Activated CD4-positive, CD25-positive, alpha-beta regulatory T cell treated with anti-CD3 and anti-CD28 coated beads, Interleukin-2, amount 50 U/mL, for 24 hours (primary cell): ENCODE measurements at places on chromosomes 11 and 22.
A peak's percentile ranks its signal among the peaks of the same experiment; 100 is the strongest.

DNA sequence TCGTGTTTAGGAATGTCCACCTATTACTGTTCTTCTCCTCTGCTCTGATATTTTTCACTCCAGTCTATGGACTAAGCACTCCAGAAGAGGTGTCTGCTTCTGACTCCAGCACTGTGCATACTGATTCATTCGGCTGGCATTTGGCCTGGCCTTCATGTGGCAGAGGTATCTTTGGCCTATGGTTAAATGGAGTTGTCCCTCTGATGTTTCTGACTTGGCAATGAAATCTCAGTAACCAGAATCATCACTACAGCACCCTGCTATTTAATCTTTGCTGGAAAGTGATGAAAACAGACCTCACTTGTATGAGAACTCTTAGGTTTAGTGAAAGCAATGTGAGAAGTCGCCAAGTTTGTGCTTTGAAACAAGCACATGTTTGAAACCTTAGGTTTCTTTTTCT lies 155.2 kb downstream of the MAML2 start:
- ATAC-seq, result no peak

DNA sequence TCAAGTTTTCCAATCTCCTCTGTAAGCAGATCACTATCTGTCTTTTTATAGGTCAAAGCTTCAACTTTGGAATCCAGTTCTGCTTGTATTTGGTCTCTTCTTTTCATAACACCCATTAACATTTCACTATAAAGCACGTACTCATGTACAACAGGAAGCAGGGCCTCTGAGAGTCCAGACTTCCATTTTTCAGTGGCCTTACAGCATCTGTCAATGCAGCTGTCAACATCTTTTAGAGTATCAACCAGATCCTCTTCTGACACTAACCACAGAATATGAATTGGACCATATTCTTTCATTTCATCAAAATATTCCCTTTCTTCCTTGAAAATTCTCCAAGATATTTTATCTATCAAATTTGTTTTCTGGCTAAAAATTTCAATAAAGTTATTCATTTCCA lies 24.7 kb upstream of the SLN start:
- ATAC-seq, result no peak

DNA sequence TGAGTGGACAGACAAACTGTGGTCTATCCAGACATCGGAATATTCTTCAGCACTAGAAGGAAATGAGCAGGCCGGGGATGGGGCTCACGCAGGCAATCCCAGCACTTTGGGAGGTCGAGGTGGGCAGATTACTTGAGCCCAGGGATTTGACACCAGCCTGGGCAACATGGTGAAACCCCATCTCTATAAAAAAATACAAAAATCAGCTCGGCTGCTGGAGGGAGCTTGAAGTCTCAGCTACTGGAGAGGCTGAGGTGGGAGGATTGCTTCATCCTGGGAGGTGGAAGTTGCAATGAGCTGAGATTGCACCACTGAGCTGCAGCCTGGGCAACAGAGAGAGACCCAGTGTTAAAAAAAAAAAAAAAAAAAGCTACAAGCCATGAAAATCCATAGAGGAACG lies 8.0 kb upstream of the CTSD start:
- ATAC-seq, result no peak

DNA sequence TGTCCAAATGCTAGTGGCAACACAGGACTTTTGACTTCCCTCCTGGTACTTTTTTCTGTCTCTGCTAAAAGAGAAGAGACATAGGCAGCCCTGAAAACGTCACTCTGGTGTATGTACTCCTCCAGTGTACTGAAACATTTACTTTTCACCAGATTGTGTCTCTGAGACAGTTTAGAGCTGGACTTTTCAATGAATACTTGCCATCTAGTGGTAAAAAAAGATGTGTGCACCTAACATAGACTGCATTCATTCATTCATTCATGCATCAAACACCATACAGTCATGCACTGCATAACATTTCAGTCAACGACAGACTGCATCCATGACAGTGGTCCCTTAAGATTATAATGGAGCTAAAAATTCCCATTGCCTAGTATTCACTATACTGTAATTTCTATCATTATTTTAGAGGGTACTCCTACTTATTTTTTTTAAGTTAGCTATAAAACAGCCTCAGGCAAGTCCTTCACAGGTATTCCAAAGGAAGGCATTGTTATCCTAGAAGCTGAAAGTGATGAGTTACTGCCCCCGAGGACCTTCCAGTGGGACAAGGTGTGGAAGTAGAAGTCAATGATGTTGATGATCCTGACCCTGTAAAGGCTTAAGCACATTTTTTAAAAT lies 186.2 kb downstream of the SPON1 start:
- ATAC-seq, result no peak

DNA sequence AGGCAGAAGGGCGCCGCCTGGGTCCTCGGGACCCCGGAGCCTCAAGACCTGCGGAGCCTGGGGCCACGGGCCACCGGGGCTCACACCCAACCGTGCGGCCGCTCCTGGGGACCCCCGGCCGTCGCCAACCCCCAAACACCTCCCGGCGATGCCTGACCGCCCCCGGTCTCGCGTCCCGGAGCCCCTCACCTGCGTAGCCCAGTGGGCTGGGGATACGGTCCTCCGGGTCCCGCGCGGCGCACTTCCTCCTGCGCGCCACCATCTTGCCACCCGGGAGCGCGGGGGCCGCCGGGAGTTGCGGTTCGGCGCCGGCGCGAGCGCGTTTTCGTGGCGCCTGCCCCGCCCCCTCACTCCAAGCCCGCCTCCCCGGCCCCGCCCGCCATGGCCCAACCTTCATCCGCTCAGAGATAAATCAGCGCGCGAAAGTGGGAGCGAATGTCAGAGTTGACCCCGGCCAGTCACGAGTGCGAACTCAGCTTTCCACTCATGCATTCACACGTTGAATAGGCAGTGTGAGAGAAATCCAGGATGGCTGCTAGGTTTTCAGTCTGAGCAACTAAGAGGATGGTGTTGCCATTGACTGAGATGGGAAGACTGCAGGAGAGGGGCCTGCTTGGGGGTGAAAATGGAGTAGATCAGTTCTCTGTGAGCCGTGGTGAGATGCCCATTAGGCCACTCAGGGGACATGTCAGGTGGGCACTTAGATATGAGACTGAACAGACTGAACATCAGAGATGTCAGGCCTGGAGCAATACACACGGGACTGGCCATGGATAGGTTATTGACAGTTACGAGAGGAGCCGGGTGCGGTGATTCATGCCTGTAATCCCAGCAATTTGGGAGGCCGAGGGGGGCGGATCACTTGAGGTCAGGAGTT lies at the start of gene RRP7A:
Gene RRP7A, minus strand, starts transcription at position 272 of the 877 bp plus-strand sequence. Its CDS starts 10 bp downstream, at position 262.
- peak; percentile 89 for ATAC-seq

GRCh38 chr11:93543292-93543977 lies at the start of gene SMCO4:
SMCO4 (minus strand) TSS chr11:93543391; CDS start chr11:93479189, 64,202 bp downstream.
- peak; percentile 71 for ATAC-seq

GRCh38 chr11:68076371-68077042 lies 37.7 kb downstream of the TCIRG1 start:
- ATAC-seq, result no peak

DNA sequence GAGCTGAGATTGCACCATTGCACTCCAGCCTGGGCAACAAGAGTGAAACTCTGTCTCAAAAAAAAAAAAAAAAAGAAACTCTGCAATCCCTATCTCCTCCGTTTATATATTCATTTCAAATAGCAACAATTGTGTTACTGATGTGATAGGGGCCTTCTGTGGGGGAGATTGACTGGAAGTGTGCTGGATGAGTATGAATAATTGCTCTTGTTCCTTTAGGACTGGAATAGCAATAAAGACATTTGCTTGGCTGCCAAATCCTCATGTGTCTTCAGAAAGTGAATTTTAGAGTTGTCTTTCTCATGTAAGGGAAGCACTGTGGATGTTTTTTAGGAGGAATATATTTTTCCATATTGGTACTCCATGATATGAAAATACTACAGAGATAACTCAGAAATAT lies 21.1 kb upstream of the ME3 start:
- ATAC-seq, result no peak

DNA sequence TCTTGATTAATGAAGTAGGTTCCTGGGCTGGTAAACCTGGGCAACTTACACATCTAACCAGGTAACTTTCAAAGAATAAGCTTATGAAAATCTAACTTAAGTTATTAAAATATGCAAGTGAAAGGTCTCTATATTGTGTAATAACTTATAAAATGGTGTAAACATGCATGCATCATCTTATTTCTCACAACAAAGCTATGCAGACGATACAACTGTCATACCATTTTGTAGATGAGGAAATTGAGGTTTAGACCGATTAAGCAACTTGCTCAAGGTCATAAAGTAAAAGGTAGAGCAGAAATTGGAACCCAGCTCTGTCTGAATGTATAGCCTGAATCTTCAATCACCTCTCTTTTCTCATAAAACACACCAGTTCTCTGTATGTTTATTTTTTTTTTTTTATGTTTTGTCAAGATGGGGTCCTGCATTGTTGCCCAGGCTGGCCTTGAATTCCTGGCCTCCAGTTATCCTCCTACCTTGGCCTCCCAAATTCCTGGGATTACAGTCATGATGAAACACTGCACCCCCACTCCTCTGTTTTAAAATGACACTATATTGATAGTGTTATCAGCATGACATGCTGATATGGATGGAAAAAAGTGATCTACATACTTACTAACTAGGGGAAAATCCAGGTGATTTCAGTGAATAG lies 109.6 kb downstream of the SGSM3 start:
- ATAC-seq, result no peak

GRCh38 chr11:117579161-117579560 lies 217.9 kb downstream of the DSCAML1 start:
- ATAC-seq, result no peak

DNA sequence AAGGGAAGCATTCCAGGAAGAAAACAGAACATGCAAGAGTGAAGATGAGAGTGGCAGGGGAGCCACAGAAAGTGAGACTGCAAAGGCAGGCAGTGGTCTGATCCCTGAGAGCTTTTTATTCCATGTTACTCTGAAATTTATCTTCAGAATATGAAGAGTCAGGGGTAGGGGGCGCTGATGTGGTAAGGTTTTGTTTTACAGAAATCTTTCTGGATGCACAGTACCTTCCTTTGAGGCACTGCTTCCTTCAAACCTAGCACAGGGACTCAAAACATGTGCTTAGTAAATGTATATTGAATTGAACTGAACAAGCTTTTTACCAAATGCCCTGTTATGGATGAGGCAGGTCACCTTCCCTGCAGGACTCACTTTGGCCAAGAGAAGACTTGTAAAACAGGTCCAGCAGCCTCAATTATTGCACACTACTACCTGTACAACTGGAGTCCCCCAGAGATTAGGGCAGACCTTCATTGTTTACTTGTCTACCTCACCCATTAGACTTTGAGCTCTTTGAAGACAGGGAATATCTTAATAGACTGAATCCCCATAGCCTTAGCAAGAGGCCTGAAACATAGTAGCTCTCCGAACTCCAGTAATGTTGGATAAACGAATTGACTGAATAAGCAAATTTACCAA lies 2.2 kb downstream of the PAK1 start:
- no peak for ATAC-seq

DNA sequence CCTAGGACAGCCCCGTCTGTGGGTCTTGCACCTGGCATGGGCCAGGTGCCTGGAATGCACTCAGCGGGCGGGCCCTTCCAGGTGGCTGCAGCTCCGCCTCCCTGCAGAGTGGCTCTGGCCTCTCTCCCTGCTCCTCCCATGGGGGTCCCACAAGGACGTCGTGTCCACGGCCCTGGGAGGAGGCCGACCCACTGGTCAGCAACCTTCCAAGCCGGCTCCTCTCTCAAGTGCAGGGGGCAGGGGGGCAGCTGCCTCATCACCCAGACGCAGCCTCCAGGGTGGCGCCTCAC lies 41.9 kb downstream of the CERK start:
- no peak for ATAC-seq

- no peak for ATAC-seq
Observed at GRCh38 chr11:37786214-37786755, 1188.2 kb upstream of the RAG2 start.

DNA sequence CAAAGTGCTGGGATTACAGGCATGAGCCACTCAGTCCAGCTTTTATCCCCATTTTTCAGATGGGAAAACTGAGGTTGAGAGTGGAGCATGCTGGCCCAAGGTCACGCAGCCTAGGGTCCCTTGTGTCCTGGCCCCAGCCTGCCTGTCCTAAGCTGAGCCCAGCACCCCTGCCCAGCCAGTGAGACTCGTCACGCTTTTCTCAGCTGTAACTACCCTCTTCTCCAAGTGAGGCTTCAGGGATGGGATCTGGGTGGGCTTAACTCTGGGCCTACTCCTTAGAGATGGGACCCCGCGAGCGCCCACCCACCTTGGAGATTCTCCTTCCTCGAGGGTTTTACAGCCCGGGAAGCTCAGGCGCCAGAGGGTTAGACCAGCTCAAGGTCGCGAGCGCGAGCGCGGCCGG lies 390 bp upstream of the TMEM151A start:
- ATAC-seq, result no peak

- ATAC-seq, result no peak
Observed at GRCh38 chr11:119830400-119830799, 101.4 kb upstream of the NECTIN1 start.

DNA sequence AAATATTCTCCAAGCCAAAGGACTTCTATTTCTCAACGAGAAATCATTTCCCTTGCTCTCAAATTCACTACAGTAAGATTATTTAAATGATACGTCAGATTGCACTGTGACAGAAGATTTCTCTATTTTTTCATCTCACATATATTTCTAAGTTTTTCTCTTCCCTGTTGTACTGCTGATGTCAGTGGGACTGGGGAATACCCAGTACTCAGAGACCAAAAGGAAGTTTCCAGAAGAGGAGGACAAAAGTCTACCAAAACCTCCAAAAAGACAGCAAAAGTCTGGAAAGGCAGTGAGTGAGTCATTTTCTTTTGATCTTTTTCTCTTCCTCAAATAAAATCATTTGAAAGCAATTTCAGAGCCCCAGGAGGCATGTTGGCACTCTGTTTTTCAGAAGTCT lies 149.8 kb upstream of the PITPNB start:
- no peak for ATAC-seq

- peak; percentile 7 for ATAC-seq
Observed at GRCh38 chr22:18078329-18079041, 695 bp downstream of the PEX26 start.

GRCh38 chr22:33354928-33355327 lies 296.7 kb upstream of the SYN3 start:
- no peak for ATAC-seq

GRCh38 chr22:43338766-43339345 lies 4.3 kb downstream of the SCUBE1 start:
- no peak for ATAC-seq

DNA sequence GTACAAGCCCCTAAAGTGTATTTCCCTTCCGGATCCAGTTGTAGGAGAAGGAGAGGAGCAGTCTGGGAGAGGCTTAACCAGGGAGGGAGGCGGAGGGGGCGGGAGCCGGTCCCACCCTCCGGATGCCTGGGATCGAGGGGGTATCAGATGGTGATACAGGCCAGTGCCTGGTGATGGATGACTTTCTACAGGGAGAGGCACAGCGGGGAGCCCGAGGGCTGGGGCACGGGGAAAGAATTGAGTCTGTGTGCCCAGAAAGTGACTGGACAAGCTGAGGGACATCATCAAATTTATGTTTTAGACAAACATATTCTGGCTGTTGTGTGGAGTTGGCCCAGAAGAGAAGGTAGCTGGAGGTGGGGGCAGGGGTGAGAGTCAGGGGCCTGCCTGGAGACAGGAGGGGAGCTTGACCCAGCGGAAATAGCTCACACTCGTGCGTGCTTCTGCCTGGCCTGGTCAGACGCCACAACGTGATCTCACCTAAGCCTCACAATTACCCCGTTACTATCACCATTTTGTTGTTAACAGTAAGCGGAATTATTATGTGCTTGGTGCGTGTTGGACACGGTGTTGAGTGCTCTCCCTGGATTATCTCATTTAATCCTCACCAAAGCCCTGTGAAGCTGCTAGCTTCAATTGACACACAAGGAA lies 42.4 kb downstream of the AMPD3 start:
- no peak for ATAC-seq

GRCh38 chr11:61777234-61778090 lies 14.9 kb downstream of the TMEM258 start:
- peak; percentile 60 for ATAC-seq
